ENCODE measurements at places on chromosomes 5 and 9.

- no peak for DNase-seq
Observed at GRCh38 chr9:104280178-104280560, 186.1 kb downstream of the SMC2 start.

GRCh38 chr5:170560938-170561337, 57.1 kb downstream of the KCNIP1 start:
- no peak for DNase-seq

DNA sequence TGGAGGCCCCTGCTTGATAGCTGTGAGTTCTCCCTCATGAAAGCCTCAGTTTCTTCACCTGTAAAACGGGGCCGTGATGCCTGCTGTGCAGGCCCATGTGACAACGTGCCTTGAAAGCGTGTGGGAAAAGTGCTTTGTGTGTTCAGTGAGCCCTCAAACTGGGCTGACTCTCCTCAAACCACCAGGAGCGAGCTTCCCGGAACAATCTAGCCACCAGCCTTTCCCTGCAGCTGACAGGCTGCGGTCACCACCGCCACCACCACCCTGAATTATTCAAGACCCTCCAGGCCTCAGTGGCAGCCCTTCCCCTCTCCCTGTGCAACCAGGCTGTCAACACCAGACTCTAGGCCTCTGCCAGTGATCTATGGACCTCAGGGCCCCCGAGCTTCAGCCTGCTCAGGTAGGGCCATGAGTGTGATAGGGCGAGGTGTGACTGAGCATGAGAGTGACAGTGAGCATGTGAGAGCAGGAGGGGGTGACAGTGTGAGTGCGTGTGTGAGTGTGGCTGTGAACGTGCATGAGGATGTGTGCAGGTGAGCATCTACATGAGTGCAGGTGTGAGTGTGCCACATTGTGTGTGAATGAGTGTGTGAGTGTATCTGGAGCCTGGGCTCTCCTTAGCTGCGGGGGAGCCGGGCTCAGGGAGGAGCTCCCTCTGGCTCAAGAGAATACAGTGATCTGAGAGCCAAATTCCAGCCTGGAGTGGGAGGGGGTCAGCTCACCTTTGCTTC, 53.3 kb upstream of the PSD2 start:
- DNase-seq, result no peak

DNA sequence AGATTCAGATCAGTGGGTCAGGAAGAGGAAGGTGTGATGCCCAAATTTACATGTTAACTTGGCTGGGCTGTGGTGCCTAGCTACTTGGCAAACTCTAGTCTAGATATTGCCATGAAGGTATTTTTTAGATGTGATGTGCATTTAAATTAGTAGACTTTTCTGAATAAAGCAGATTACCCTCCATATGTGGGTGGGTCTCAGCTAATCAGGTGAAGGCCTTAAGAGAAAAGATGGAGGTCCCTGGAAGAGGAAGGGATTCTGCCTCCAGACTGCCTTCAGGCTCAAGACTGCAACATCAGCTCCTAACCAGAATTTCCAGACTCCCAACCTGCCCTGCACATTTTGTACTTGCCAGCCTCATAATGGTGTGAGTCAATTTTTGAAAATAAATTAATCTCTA, 115.8 kb downstream of the CEMIP2 start:
- no peak for DNase-seq

DNA sequence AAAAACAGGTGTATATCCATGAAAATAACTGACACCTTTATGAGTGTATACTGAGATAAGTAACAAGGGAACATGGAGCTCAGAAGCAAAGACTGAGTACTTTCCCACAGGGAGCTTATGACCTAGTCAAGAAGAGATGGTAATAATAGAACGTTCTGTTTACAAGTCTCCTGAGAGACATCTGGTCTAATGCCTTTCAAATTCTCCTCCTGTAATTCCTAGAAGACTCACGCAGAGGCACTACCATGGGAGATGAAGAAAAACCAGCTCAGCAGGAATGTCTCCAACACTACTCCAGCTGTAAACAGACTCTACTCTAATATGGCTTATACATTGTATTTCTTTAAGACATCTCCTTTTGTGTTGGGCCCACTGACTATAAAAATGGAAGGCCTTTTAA, 503.6 kb upstream of the TUSC1 start:
- no peak for DNase-seq

All from ovary (tissue), 10 donors.